CD4-positive, alpha-beta T cell (primary cell): ENCODE measurements at places on chromosomes 13 and 19. TPM values are rescaled to one million over a fixed set of nuclear protein-coding genes. Genes with fewer than 3 reads are reported as not detected.

Gene OVOL3
- total RNA-seq: not detected

GRCh38 chr19:46875657-46876056, 14.9 kb downstream of the ARHGAP35 start:
- no peak overlapping the region for H3K27ac ChIP-seq
- H3K4me1 ChIP-seq: no peaks in the 10 kb centered on the region
- no peaks in the 10 kb centered on the region for H3K27me3 ChIP-seq
- H3K4me3 ChIP-seq: no peak overlapping the region

GRCh38 chr13:51894239-51894638, 32.5 kb downstream of the CCDC70 start:
- H3K27me3 ChIP-seq: no peaks in the 10 kb centered on the region
- no peaks in the 10 kb centered on the region for H3K36me3 ChIP-seq
- DNase-seq: no peak

DNA sequence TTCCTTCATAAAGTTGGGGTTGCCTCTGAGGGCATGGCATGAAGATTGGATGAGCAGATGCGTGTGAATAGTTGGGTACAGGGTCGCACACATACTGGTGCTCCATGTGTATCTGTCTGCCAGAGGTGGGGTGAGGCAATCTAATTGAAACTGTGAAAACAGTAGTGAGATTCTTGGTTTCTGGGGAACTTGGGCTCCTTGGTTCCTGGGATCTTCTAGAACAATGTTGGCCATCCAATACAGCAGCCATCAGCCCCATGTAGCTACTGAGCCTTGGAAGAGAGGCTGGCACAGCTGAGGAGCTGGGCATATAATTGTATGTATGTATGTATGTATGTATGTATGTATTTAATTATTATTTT, 616 bp downstream of the FCHO1 start:
- peak overlapping the region; percentile 88 for H3K27ac ChIP-seq
- peaks cover 36% of the 10 kb centered on the region for H3K36me3 ChIP-seq
- H3K4me3 ChIP-seq: peak overlapping the region; percentile 82
- DNase-seq: no peak
- no peaks in the 10 kb centered on the region for H3K27me3 ChIP-seq

- peaks cover 31% of the 10 kb centered on the region for H3K4me1 ChIP-seq
- no peaks in the 10 kb centered on the region for H3K27me3 ChIP-seq
- no peaks in the 10 kb centered on the region for H3K36me3 ChIP-seq
- no peak for DNase-seq
- H3K27ac ChIP-seq: peak overlapping the region; percentile 91
These were observed 32.8 kb downstream of the ELF1 start for GRCh38 chr13:40986101-40986856.
